Suppressor macrophage (primary cell): ENCODE measurements at places on chromosomes 3 and 15.
A peak's percentile ranks its signal among the peaks of the same experiment; 100 is the strongest.

- no peak for DNase-seq
Observed at GRCh38 chr15:46701346-46701745, 1016.0 kb upstream of the SEMA6D start.

GRCh38 chr15:53031469-53031868 lies 241.3 kb upstream of the ONECUT1 start:
- DNase-seq = no peak

- no peak for DNase-seq
Observed at GRCh38 chr3:160084998-160085397, 96.4 kb downstream of the IL12A start.

DNA sequence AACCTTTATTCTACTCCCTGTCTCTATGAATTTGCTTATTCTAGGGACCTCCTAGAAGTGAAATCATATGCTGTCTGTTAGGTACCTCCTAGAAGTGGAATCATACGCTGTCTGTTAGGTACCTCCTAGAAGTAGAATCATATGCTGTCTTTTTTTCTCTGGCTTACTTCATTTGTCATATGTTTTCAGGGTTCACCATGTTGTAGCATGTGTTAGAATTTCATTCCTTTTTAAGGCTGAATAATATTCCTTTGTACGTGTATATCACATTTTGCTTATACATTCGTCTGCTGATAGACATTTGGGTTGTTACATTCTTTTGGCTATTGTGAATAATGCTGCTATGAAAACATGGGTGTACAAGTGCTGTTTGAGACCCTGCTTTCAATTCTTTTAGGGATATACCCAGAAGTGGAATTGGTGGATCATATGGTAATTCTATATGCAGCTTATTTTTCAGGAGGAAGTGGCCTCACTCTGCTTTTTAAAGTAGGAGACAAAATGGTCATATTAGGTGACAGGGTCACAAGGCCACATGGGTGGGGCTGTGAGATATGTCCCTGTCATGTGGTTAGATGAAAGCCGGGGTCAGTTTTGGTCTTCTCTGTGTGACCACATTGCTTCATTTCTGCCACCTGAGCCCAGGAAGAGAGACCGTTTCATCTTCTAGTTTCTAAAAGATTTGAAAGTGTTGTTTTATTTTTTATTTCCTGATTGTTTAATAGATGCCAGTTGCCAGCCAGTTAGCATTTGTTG lies 76.7 kb downstream of the FLNB start:
- DNase-seq = peak; percentile 62

GRCh38 chr3:134918441-134918840 lies 123.4 kb downstream of the EPHB1 start:
- DNase-seq = peak; percentile 43

- DNase-seq = no peak
Observed at GRCh38 chr3:10090179-10090578, 17.9 kb downstream of the FANCD2OS start.

GRCh38 chr3:126445506-126445905 lies 30.2 kb downstream of the ZXDC start:
- no peak for DNase-seq

GRCh38 chr3:122094125-122094524 lies 39.0 kb downstream of the CD86 start:
- no peak for DNase-seq

- peak; percentile 72 for DNase-seq
Observed at GRCh38 chr15:77064539-77065308, 6.2 kb downstream of the TSPAN3 start.

- DNase-seq = no peak
Observed at GRCh38 chr3:101567528-101568317, 6.1 kb downstream of the TRMT10C start.

DNA sequence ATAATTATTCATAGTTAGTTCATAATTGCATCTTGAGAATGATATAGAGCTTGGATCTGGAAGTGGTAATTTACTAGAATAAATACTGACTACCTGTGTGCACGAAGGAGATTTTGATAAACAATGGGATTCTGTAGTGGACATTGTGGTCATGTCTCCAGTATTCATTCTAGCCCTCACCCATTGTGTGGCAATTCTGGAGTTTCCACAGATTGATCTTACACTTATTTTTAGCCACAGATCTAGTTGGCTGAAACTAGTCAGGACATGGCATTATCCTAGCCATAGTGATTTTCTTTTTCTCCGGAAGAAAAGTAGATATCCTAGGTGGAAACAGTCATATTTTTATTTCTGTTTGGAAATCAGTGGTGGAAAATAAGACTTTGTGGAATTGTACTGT lies 833.1 kb downstream of the NAALADL2 start:
- DNase-seq = no peak

DNA sequence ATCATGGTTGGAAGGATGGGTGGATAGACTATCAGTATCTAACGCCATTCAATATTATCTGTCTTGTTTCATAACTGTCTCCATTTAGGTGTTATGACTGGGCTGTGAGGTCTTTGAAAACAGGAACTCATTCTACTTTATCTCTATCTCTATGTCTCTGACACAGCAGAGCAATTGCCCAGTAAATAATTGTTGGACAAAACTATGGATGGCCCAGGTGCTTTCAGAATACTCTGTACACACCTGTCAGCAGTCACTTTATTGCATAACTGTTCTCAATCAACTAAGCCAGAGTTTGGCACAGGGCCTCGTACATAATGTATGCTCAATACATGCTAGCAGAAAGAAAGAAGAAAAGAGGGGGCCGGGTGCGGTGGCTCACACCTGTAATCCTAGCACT lies 210.3 kb downstream of the OPA1 start:
- DNase-seq = no peak

DNA sequence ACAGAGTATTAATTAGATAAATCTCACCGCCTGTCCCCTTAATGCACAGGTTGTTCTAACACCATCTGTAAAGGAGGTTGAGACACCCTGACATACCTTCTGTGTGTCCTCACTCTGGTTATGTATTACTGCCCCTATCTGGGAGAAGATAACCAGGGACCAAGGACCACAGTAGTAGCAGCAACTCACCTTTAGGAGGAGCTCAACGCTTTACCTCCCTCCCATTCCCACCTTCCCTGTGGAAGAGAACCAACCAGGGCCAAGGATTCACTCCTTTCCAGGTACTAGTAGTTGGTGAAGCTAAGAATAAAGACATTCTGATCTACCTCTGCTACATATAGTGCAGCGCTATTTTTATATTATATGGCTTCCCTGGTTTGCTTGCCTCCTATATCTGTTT lies 232.6 kb downstream of the MEX3B start:
- DNase-seq = no peak

DNA sequence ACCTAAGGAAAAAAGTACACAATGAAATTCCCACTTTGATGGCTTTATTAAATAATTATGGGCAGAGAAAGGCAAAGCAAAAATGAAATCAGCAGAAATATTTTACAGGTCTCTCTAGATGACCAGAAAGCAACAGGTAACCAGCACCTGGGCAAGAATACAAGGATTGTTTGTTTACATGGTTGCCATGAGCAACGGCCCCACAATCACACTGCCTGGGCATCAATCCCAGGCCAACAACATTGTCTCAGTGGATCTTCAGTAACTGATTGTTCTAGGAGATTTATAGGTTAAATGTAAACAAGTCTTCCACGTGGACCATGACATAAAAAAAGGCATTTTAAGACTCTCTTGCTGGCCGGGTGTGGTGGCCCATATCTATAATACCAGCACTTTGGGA lies 82.6 kb downstream of the PDZRN3 start:
- no peak for DNase-seq

- no peak for DNase-seq
Observed at GRCh38 chr3:140420621-140421357, 257.1 kb upstream of the TRIM42 start.

GRCh38 chr3:27185231-27185989 lies 183.8 kb downstream of the NEK10 start:
- DNase-seq = no peak

- no peak for DNase-seq
Observed at GRCh38 chr3:81406318-81406717, 355.1 kb downstream of the GBE1 start.

GRCh38 chr3:150723946-150724345 lies 20.2 kb upstream of the ERICH6 start:
- no peak for DNase-seq

GRCh38 chr3:126113733-126114442 lies 30.0 kb upstream of the SLC41A3 start:
- no peak for DNase-seq

- DNase-seq = peak; percentile 87
Observed at GRCh38 chr3:170358042-170359010, 811 bp downstream of the SKIL start.

DNA sequence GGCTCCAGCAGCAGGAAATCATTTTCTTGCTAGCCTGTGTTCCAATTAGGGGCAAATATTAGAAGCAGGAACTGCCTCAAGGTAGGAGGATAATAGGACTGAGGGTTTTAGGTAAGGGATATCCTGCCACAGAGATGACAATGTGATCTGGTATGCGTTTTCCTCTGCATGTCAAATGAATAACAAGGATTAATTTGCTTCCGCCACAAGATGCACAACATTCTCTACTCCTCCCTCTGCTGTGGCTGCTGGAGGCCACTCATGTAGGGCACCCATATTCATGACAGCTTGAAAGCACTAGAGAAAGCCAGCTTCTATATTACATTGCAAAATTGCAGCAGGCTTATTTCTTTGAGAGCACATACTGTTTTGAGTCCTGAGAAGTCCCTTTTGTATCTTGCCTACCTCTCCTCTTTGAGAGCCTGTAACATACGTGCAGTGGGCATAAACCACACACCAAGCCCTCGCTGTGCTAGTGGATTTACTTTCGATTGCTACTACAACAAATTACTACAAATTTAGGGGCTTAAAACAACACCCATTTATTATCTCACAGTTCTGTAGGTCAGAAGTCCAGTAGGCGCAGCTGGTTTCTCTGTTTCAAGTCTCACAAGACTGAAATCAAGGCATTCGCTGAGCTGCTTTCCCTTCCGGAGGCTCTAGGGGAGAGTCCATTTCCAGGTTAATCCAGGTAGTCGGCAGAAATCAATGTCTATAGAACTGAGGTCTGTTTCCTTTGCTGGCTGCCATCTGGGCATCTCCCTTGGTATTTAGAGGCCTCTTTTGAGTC lies 5.9 kb upstream of the CD47 start:
- DNase-seq = no peak

DNA sequence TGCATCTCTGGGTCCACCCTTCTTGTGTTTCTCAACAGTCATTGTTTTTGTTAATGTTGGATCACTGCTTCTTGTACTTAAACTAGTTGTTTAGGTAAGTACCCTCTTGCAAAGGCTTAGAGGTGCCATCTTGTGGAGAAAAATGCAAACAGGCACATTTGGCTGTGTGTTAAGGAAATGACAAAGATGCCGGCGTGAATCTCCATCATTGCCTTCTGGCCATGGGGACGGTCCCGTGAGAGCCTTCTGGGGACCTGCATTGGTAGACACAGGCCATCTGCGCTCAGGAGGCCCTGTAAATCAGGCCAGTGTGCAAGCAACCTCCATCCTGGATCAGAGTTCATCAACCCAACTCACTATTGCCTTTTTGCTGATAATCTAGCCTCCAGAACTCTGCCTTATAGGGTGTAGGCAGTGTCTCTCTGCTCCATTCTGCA lies 158.6 kb upstream of the NR2E3 start:
- peak; percentile 16 for DNase-seq

DNA sequence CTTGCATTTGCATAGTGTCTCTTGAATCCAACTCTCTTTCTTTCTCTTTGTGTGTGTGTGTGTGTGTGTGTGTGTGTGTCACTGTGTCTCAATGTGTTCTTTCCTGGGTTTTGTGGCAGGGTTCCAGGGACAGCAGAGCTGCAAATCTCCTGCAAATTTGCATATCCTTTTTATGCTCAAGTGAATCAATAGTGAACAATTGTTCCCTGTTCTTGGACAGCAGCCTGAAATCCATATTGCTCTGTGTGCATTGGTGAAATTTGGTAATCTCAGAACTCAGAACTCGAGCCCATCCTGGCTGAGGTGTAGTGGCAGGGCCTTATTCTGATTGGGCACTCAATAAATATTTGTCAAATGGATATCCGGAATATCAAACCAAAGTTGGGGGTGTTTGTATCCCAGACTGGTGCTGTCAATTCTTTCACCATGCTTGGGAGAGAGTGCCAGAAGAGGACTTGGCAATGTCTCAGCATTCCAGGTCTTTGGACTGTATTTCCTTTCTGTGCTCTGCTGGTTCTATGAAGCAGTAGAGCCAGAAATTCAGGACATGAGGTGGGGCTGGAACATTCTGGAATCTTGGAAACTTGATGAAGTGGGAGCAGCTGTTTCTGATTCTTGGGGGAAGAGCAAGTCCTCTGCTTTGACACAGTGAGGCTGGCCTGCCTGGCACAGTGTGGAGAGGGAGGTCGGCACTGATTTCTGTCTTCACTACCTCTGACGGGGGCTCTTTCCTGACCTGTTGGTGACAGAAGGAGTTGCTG lies 380.6 kb upstream of the C2CD4B start:
- DNase-seq = no peak

- no peak for DNase-seq
Observed at GRCh38 chr15:66760968-66761725, 59.1 kb downstream of the SMAD6 start.

GRCh38 chr3:177357352-177358090 lies 160.2 kb upstream of the TBL1XR1 start:
- peak; percentile 71 for DNase-seq
